Regular cardiac myocyte (primary cell): ENCODE measurements at places on chromosomes 13 and 19. TPM values are rescaled to one million over a fixed set of nuclear protein-coding genes. Genes with fewer than 3 reads are reported as not detected.

The GAS6 gene
- total RNA-seq, result 74.4 and 134 TPM in 2 replicates

The COX6B2 gene
- total RNA-seq, result not detected in 2 replicates

The CYP4F8 gene
- not detected in 2 replicates for total RNA-seq

The TNFSF9 gene
- 0.19 and 1.1 TPM in 2 replicates for total RNA-seq

The CPB2 gene
- not detected in 2 replicates for total RNA-seq

The PGLYRP1 gene
- total RNA-seq, result not detected in 2 replicates

The TRPC4 gene
- 27.0 and 59.2 TPM in 2 replicates for total RNA-seq

The ZNF528 gene
- total RNA-seq, result 17.1 and 26.5 TPM in 2 replicates

The ESD gene
- total RNA-seq, result 93.9 and 98.9 TPM in 2 replicates

The CEACAM4 gene
- total RNA-seq, result not detected in 2 replicates

The KLK12 gene
- not detected in 2 replicates for total RNA-seq
